Right ventricle myocardium inferior (tissue), 1 donor: ENCODE measurements at places on chromosomes 4 and X. TPM values are rescaled to one million over a fixed set of nuclear protein-coding genes. Genes with fewer than 3 reads are reported as not detected.
A peak's percentile ranks its signal among the peaks of the same experiment; 100 is the strongest.

CTAG2 gene
- total RNA-seq = not detected

KLKB1 gene
- 1.4 TPM for total RNA-seq

PRDM5 gene
- total RNA-seq = 7.4 TPM

GRCh38 chr4:17232566-17233253, 279.2 kb downstream of the QDPR start:
- no peak for DNase-seq

SOX3 gene
- total RNA-seq = not detected

DNA sequence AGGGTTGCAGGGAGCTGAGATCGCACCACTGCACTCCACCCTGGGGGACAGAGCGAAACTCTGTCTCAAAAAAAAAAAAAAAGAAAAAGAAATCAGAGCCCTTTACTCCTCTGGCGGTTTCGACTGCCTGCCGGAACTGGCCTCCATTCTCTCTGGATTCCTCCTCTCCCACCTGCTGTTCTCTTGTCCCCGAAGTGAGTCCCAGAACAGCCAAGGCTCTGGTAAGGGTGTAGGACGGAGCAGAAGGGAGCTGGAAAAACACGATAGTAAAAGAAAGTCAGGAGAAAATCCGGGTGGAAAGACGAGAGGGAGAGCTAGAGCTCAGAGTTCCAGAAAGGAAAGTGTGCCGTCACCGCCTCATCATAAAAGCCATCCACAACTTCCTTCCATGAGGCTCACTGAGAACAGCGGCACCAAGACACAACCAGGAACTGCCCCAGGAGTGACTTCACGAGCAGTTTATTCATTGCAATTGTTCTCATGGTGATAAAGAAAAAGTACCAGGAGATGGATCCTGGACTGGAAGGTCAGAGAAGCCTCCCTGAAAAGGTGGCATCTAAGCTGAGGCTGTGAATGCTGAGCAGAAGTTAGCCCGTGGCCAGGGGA, 12.3 kb downstream of the TLR3 start:
- DNase-seq = no peak

DMP1 gene
- not detected for total RNA-seq

- DNase-seq = no peak
Measured at GRCh38 chrX:6500719-6501118, 34.2 kb downstream of the VCX3A start.

RAB39B gene
- total RNA-seq = 0.22 TPM

DNA sequence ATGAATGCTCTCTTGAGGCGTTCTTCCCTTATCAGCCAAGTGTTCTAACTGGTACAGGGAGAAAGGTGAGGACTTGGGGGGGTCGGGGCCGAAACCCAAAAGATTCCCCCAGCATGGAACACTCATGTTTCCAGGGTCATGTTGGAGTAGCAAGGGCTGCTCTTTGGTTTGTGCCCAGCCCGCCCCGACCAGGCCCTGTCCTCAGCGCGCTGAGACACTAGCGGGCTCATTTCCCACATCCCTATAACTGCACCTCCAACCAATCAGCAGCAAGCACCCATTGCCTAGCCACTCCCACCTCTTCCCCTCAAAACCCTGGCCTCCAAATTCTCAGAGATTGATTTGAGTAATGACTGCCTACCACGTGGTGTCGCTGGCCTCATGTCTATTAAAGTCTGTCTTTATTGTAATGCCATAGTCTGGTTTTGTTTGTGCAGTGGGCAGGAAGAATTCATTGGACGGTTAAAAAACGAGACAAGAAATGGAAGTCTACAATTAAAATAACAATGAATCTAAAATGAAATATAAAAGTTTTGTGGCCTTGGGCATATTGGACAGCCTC, 1928.4 kb downstream of the STIM2 start:
- no peak for DNase-seq

RPA4 gene
- 0.19 TPM for total RNA-seq

- no peak for DNase-seq
Measured at GRCh38 chr4:84146300-84146959, 352.7 kb downstream of the NKX6-1 start.

SH3BGRL gene
- 30.2 TPM for total RNA-seq

DNA sequence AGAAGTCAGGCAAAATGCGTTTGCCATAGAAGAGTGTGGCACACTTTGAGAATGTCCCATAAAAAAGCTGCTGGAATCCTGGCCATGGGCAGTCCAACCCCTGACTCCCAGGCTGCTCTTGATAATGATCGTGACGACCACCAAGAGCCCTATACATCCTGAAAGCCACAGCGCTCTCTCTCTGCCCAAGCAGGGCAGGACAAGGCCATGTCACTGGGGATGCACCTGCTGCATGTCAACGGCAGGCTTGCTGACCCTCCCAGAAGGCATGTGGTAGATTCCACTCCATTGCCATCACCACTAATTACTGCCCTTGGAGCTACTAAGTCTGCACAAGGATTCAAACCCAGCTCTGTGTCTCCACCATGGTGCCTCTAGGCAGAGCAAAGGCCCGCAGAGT, 144.5 kb downstream of the EVC2 start:
- DNase-seq = peak; percentile 30

- no peak for DNase-seq
Measured at GRCh38 chrX:44829832-44830231, 14.0 kb upstream of the DUSP21 start.

GRCh38 chr4:182560358-182560757, 317.2 kb downstream of the TENM3 start:
- DNase-seq = no peak

MMRN1 gene
- total RNA-seq = 3.7 TPM

TMSB15C gene
- total RNA-seq = 0.19 TPM

GRCh38 chr4:16222957-16223527, 3.2 kb downstream of the TAPT1 start:
- DNase-seq = no peak

PHKA2 gene
- total RNA-seq = 46.3 TPM

GRCh38 chr4:11774346-11774745, 345.7 kb upstream of the HS3ST1 start:
- DNase-seq = no peak
